Activated CD8-positive, alpha-beta T cell treated with anti-CD3 and anti-CD28 coated beads, Interleukin-2, amount 10 ng/mL, durations not matched to agents 7 days and 5 days (primary cell): ENCODE measurements at places on chromosomes 6 and 20.

DNA sequence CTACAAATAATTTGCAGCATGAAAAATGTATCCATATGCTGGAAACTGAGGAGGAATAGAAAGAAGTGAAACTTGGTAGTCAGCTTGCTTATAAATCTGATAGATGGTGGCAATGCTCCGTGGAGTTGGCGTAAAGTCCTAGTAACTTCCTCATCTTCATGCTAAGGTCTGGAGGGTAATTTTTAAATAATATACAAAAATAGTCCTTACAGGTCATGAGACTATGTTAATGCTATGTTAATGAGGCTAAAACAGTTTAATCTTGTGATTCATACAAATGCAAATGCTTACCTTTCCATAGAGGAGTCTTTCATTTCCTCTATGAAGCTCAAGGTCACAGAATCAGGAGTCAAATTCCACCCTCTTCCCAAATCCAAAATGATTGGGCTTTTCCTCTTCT, 9.4 kb upstream of the CRIP3 start:
- H3K4me3 ChIP-seq, result no peak overlapping the region
- H3K27ac ChIP-seq, result no peak overlapping the region
- peaks cover 16% of the 10 kb centered on the region for H3K27me3 ChIP-seq

DNA sequence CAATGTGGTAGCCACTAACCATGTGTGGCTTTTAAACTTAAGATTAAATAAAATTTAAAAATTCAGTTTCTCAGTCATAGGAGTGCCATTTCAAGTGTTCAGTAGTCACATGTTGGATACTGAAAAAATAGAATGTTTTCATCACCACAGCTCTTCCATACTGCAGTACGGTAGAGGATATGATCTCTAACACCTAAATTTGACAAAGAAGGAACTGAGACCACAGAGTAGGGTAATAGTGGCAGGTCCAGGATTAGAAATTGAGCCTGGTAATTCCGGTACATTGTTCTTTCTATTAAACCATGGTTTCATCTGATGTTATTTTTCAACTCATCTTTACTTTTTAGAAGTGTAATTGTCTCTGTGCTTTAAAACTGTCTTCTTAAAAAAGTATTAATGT, 104.0 kb downstream of the CD2AP start:
- H3K36me3 ChIP-seq, result peaks cover 49% of the 10 kb centered on the region
- no peak overlapping the region for H3K4me3 ChIP-seq
- H3K27me3 ChIP-seq, result no peaks in the 10 kb centered on the region
- no peaks in the 10 kb centered on the region for H3K4me1 ChIP-seq
- DNase-seq, result no peak
- H3K27ac ChIP-seq, result no peak overlapping the region

GRCh38 chr20:3694864-3695263, 13.1 kb upstream of the ADAM33 start:
- DNase-seq, result no peak
- no peak overlapping the region for H3K27ac ChIP-seq
- no peaks in the 10 kb centered on the region for H3K27me3 ChIP-seq
- no peaks in the 10 kb centered on the region for H3K4me1 ChIP-seq

- no peak overlapping the region for H3K4me3 ChIP-seq
- DNase-seq, result no peak
- H3K27me3 ChIP-seq, result peaks cover 4% of the 10 kb centered on the region
- no peaks in the 10 kb centered on the region for H3K4me1 ChIP-seq
- H3K36me3 ChIP-seq, result no peaks in the 10 kb centered on the region
Measured at GRCh38 chr20:63065911-63066310, 59.1 kb upstream of the BHLHE23 start.

DNA sequence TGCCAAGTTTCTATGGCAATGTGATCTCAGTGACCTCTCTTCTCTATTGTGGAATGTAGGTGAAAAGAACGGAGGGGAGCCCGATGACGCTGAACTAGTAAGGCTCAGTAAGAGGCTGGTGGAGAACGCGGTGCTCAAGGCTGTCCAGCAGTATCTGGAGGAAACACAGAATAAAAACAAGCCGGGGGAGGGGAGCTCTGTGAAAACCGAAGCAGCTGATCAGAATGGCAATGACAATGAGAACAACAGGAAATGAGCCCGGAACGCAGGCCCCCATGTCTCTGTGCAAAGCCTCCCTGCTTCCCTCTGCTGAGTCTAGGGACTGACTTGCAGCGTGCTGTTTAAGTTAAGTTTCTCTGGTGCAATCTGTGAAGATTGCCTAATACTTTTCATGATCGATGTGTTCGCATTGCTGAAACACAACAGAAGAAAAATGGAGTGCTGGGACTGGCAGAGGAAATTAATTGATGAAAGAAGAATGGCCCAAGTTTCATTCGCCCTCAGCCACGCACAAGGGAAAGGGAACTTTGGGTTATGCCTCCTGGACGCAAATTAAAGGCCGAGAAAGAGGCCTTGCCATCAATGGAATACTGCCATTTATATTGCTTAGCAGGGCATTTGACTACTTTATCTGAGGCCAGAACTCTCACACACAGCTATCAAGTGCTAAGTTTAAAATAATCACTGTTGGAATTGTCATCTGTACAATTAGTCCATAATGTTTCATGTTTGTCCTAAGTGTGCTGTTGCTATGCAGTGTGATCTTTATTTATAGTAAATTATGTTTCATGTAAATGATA, 146.4 kb downstream of the AKAP7 start:
- DNase-seq, result peak; percentile 84
- H3K4me3 ChIP-seq, result peak overlapping the region; percentile 71
- H3K27me3 ChIP-seq, result no peaks in the 10 kb centered on the region
- peaks cover 20% of the 10 kb centered on the region for H3K4me1 ChIP-seq

DNA sequence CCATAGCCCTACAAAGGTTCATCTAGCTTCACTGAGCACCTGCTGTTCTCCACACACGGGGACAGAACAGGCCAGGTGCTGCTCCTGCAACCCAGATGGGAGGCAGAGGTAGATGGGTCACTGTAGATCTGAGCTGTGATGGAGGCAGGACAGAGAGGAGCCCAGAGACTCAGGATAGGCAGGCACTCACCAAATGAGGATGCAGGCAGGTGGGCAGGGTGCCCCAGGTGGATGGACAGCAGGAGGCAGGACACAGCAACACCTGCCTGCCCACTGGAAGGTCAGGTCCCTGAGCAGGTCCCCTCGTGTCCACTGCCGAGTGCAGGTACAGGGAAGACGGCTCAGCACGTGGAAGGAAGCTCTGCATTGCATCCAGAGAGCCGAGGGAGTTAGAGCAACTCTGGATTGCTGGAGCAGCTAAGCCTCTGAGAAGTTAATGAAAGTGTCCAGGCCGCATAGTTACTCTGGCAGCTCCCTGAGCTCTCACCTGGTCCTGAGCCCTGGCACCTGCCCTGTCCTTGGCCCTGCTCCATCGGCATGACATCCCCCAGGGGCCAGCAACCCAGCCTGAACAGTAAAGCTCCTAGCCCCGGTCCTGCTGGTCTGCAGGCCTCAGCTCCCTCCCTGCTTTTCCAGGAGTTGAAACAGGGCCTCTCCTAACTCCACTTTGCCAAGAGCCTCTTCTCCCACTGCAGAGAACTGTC, 4.9 kb upstream of the YTHDF1 start:
- H3K27me3 ChIP-seq, result peaks cover 4% of the 10 kb centered on the region
- H3K27ac ChIP-seq, result no peak overlapping the region

DNA sequence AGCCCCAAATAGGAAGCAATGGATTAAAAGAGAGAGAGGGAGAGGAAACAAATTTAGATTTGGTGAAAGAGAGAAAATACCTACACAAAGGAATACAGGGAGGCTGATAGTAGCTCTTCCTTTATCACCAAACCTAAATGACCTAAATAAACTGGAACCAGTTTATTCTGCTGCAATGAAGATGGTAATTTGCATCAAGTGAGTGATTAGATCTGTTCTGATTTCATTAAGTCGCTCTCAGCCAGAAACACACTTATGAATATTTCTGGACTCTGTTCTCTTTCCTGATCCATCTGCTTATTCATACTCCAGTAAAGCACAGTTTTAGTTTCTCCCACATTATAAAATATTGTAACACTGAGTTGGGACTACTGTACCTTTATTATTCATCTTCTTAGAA, 83.4 kb upstream of the BMP5 start:
- no peaks in the 10 kb centered on the region for H3K36me3 ChIP-seq
- H3K27me3 ChIP-seq, result no peaks in the 10 kb centered on the region
- H3K4me1 ChIP-seq, result no peaks in the 10 kb centered on the region
- H3K4me3 ChIP-seq, result no peak overlapping the region

DNA sequence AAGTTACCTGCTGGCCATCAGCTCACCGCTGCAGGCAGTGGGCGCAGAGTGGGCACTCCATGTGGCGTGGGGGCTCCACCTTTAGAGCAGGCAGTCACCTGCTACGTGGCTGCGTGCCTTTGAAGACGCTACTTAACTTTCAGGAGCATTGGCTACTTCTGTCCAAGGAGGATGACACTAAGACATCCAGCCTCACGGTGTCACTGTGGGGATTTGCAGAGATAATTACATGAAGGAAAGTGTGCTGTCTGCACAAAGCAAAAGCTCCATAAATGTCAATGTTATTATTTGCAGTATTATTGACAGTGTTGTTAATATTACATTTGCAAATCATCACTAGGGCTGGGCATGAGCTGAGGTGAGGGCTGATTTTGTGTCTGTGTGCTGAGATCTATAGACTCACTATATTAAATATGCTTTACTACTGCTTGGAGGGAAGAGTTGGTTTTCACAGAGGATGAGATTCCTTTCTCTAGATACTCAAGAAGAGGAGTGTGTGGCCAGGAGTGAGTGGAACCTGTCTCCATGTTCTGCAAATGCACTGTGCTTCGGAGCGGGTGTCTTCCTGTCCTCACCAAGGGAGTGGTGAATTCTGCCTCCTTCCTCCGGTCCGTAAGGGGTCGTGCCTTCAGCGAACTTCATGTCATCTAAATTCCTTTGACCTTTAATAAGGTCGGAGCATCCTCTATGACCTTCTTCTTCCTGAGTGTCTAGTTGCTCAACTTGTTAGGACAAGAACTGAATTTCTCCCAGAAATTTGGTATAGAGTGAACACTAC, 165.8 kb upstream of the SYNDIG1 start:
- no peak overlapping the region for H3K4me3 ChIP-seq
- H3K36me3 ChIP-seq, result no peaks in the 10 kb centered on the region
- H3K27ac ChIP-seq, result no peak overlapping the region
- H3K27me3 ChIP-seq, result peaks cover 6% of the 10 kb centered on the region
- peak; percentile 30 for DNase-seq
- peaks cover 9% of the 10 kb centered on the region for H3K4me1 ChIP-seq

DNA sequence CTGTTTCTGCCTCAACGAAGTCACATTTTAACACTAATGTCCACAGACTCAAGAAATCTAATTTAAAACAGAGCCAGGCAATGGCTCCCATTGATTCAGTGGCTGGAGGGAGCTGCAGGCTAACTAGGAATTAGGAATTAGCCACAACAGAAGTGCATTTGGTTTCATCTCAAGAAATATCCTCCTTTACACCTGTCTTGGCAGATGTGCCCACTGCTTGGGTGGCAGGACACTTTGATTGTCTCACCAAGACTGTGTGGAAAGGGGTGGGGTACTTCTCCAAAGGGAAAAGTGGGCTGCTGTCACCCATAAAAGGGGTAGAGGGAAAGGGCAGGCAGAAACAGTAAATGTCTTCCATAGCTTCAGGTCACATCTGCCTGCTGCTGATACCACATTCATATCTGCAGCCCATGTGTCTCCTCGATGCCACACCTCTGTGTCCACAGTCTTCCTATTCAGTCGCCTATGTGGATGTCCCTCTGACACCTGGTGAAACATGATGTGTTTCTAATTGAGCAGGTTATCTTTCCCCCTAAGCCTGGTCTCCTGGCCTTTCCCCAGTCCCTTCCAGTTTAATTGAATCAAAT, 10.9 kb upstream of the OSER1 start:
- no peak for DNase-seq
- H3K36me3 ChIP-seq, result no peaks in the 10 kb centered on the region
- H3K27ac ChIP-seq, result peak overlapping the region; percentile 59
- peaks cover 39% of the 10 kb centered on the region for H3K4me1 ChIP-seq

DNA sequence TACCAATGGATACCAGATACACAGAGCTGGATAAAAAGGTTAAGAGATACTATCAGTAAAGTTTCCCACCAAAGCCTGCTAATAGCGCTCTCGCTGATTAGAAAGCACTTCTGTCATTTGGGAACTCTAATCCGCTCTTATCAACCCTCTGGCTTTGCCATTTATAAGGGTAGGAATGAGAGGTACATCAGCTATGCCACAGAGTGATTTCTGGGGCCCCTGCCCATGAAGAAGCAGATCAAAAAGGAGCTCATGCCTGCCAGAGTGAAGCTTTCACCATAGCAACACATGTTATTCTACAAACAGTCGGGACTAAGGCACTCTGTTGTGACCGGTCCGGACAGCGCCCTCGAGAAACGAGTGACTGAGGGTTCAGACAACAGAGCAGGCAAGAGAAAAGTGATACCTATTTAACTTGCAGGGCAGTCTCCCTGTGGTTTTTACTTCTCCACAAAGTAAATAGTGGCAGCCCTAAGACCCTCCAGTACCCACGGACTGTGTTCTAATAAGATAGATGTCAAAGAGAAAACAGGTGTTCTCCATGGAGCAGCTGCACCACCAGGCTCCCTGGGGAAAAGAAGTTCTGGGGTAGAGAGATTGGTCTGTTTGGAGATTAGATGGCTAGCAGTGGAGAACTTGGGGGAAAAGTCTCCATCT, 5.6 kb downstream of the TRAM2 start:
- peaks cover 20% of the 10 kb centered on the region for H3K27me3 ChIP-seq
- H3K36me3 ChIP-seq, result no peaks in the 10 kb centered on the region
- H3K27ac ChIP-seq, result no peak overlapping the region
- H3K4me3 ChIP-seq, result no peak overlapping the region
- peaks cover 33% of the 10 kb centered on the region for H3K4me1 ChIP-seq
- no peak for DNase-seq

DNA sequence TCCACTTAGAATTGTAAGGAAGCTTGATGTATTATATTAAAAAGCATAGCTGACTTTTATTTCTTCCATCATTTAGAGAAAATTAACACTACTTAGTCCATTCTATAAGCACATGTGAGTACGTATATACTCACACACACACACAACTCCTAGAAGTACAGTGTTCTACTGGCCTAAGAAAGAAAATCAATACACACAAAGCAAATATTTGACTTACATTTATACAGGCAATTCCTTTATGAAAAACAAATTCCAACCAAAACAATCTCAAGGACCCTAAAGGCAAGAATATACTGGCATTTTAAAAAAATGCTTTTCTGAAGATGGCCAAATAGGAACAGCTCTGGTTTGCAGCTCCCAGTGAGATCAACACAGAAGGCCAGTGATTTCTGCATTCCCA, 71.9 kb downstream of the NRSN1 start:
- no peak overlapping the region for H3K4me3 ChIP-seq
- peaks cover 10% of the 10 kb centered on the region for H3K27me3 ChIP-seq
- H3K27ac ChIP-seq, result no peak overlapping the region
- DNase-seq, result no peak
- no peaks in the 10 kb centered on the region for H3K36me3 ChIP-seq
- no peaks in the 10 kb centered on the region for H3K4me1 ChIP-seq

DNA sequence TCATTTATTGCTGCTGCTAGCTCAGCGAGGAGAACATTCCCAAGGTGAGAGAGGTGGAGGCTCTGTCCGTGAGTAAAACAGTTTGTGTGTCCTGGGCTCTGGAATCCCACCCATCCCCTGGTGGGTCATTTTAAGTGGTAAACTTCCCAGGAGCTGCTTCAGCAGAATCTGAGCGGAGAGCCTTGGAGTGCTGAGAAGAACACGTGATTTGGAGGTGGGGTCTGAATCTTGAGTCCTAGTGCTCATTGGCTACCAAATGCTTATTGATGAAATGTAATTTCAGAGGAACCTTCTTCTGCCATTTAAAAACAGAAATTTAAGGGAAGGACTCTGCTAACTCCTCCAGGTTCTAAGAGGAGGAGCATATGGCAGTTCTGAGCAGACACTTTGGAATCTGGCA, 132.4 kb downstream of the CDH26 start:
- H3K36me3 ChIP-seq, result no peaks in the 10 kb centered on the region
- no peak overlapping the region for H3K27ac ChIP-seq
- peaks cover 39% of the 10 kb centered on the region for H3K27me3 ChIP-seq
- no peak overlapping the region for H3K4me3 ChIP-seq
- H3K4me1 ChIP-seq, result peaks cover 2% of the 10 kb centered on the region
